ENCODE measurements at places on chromosomes 7 and 10.
A peak's percentile ranks its signal among the peaks of the same experiment; 100 is the strongest.

DNA sequence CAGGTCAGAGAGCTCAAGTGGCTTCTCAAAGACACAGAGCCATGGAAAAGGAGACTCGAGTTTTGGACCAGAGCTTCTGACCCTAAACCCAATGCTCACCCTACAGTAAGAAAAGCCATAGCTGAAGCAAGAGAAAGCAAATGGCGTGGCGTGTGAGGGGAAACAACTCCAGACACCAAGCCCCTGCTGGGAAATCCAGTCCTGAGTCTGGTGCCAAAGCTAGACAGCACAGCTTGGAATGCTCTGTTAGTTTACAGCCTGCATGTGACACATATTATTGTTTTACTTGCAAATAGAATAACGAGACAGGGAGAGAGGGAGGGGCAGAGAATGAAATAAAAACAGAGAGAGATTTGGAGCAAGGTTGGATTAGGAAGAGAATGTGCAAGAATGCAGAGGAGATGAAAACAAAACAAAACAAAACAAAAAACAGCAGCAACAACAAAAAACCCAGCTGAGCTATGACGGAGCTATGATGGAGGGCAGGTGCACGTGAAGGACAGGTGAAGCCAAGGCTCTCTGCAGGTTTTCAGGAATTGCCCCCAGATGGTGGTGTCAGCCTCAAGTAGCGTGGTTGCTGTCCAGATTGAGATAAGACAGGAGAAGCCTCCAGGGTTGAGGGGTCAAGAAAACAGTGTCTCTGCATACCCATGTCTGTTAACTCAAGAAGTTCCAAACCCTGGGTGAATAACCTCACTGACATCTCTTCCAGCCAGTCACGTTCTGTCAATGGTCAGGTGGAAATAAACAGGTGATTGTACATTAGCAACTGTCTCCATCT is 69.7 kb upstream of the LRRC18 start:
- DNase-seq: no peak

- no peak for DNase-seq
Measured at GRCh38 chr10:27661514-27662286, 83.9 kb downstream of the MKX start.

GRCh38 chr7:96685353-96685752 is 24.3 kb downstream of the SEM1 start:
- no peak for DNase-seq

- DNase-seq: no peak
Measured at GRCh38 chr10:46557319-46558121, 1.1 kb upstream of the GPRIN2 start.

GRCh38 chr10:85047979-85048378 is 719.6 kb downstream of the CCSER2 start:
- DNase-seq: no peak

DNA sequence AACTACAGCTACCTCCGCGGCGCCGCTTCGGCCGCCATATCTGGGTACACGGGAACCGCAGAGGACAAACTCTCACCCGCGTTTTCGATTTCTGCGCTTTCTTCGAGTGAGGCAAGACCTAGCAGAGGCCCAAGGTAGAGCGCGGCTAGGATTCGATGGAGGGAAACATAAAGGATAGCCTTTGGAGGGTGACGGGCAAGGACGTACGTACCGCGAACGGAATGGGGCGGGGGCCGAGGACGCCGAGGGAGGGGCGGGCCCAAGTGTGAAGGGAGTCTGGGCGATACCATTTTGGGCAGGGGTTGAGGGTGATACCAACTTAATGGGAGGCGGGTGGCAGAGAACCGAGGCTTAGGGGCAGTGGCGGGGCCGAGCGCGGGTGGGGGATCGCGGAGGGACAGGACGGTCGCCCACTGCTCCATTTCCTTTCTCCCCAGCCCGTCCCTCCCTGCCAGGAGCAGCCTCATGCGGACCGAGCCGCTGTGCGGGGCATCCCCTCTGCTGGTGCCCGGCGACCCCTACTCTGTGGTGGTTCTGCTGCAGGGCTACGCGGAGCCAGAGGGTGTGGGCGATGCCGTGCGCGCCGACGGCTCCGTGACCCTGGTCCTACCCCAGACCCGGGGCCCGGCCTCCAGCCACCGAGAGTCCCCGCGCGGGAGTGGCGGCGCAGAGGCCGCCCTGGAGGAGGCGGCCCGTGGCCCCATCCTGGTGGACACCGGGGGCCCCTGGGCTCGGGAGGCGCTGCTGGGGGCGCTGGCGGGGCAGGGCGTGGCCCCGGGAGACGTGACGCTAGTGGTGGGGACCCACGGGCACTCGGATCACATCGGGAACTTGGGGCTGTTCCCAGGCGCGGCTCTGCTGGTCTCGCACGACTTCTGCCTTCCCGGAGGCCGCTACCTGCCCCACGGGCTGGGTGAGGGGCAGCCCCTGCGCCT is at the start of gene MBLAC1:
MBLAC1 (plus strand) TSS at position 37 of the 935 bp plus-strand sequence; CDS start at position 466, 429 bp downstream.
- peak; percentile 77 for DNase-seq

- DNase-seq: no peak
Measured at GRCh38 chr7:34718867-34719266, 60.8 kb downstream of the NPSR1 start.

GRCh38 chr7:116653204-116653603 is 18.8 kb upstream of the MET start:
- no peak for DNase-seq

- no peak for DNase-seq
Measured at GRCh38 chr10:125206623-125207022, 46.3 kb upstream of the CTBP2 start.

DNA sequence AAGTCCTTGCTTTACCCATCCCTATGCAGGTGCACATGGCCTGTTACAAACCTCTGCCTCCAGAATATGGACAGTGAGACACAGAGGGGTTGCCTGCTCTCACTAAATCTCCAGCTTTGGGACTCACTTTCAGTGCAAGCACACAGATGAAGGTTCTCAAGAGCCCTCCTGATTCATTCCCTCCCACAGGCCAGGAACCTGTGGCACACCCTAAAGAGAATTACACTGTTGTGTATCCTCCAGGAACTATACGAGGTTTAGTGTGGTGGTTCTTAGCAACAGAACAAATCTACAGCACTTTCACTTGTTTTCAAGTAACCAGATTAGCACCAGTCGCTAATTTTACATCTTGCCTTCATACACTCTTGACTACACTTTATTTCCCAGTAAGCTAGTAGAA is 192.3 kb downstream of the PLXNA4 start:
- no peak for DNase-seq

GRCh38 chr10:95508730-95509129 is 52.4 kb downstream of the SORBS1 start:
- DNase-seq: no peak

- no peak for DNase-seq
Measured at GRCh38 chr7:87344446-87344845, 1.0 kb upstream of the CROT start.

GRCh38 chr7:142598297-142598696 is 151.0 kb upstream of the PRSS1 start:
- DNase-seq: no peak

DNA sequence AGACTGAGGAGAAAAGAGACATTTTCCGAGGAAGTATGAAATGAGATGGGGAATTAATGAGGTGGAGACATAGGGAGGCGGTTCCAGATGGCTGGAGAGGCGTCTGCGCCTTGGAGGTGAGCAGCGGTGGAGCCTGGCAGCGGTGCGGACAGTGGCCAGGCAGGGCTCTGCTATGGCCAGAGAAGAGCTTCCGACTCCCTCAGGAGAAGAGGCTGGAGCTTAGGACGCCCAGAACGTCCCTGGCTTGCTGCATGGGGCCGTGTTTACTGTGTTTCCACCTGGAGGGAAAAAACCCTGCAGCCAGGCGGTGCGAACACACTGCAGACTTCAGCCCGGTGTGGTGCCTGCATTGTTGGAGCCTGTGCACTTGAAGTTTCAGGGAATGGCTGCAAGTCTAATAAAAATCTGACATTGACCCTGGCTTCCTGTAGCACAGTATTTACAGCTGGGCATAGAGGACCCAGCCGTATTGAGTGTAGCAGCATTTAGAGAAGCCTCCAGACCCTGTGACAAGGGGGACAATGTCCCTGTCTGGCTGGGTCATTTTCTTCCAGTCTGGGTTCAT is 447.1 kb upstream of the MKI67 start:
- DNase-seq: no peak

GRCh38 chr10:80870282-80870681 is 332.6 kb downstream of the SH2D4B start:
- no peak for DNase-seq

GRCh38 chr10:112990271-112990670 is 40.2 kb downstream of the TCF7L2 start:
- DNase-seq: no peak

DNA sequence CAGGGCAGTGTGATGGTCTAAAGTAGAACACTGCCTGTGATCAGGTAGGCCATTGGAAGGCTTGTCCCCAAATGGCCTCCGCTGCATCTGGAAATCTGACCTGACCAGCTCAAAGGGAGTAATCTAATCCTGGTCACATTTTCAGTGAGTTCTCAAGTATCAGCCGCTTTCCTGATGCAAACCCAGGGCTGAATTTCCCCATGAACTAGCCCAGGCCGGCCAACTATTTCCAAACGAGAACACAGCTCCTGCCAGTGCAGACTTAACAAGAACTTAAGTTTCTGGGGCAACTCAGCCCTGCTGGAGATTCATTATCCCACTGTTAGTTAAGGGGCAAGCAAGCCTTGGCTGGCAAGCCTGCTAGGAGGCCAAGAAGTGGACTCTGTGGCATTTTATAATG is 59.6 kb upstream of the FAM180A start:
- DNase-seq: no peak
